GM12892 (cell line): ENCODE measurements at places on chromosomes 16 and 17.

GRCh38 chr16:88453611-88454522 lies 787 bp downstream of the ZFPM1 start:
- no peak for DNase-seq

GRCh38 chr16:10016752-10017151 lies 165.5 kb downstream of the GRIN2A start:
- no peak for DNase-seq

DNA sequence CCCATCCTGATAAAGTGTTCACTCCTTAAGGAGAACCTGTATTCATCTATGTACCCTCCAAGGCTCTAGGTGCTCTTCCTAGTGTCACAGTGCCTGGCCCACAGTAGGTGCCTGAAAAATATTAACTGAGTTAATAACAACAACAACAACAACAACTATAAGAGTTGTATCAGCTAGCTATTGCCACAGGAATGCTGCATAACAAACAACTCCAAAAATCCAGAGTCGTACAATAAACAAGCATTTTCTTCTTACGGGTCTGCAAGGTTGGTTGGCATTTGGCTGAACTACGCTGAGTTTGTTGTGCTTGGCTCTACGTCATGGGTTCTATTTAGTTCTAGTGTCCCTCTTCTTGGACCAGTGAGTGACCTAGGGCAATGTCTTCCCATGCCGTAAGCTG lies 29.2 kb downstream of the TMC5 start:
- no peak for DNase-seq

- no peak for DNase-seq
These were observed 2.3 kb upstream of the SOX9 start for GRCh38 chr17:72118335-72119076.
